BJ (cell line): ENCODE measurements at places on chromosomes 11 and 22.

DNA sequence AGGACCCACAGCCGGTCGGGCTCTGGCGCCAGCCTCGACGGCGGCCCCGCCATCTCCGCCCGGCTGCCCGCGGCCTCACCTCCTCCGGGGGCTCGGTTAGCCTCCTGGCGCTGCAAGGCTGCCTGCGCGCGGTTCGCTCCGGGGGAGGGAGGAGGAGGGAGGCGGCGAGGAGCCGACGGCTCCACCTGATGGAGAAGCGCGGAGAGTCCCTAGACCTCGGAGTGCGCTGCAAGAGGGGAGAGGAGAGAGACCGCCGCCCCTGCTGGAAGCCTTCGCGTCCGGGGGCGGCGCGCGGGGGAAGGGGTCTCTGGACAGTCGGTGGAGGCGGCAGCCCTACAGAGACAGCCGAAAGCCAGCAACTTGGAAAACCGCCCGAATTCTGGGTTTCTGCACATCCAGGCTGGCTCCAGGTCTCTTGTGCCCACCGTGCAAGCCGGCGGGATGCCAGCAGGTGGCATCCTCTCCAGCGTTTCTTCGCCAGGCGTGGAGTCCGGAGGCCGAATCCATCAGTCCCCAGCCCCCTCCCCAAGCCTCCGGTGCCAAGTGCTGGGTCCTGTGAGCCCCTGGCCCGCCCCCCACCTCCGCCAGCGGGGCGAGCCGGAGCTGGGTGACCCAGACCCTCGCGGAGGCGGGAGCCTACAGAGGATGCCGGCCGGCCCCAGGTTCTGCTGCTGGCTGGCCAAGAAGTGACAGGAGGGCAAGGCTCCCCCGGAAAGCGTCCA lies 2.9 kb upstream of the KIRREL3 start:
- no peak for DNase-seq

GRCh38 chr11:128470081-128470480 lies 117.3 kb downstream of the ETS1 start:
- no peak for DNase-seq

GRCh38 chr11:92424281-92424680 lies 199.7 kb downstream of the FAT3 start:
- DNase-seq, result peak; percentile 15

GRCh38 chr11:109911488-109911887 lies 181.7 kb upstream of the ZC3H12C start:
- DNase-seq, result no peak

DNA sequence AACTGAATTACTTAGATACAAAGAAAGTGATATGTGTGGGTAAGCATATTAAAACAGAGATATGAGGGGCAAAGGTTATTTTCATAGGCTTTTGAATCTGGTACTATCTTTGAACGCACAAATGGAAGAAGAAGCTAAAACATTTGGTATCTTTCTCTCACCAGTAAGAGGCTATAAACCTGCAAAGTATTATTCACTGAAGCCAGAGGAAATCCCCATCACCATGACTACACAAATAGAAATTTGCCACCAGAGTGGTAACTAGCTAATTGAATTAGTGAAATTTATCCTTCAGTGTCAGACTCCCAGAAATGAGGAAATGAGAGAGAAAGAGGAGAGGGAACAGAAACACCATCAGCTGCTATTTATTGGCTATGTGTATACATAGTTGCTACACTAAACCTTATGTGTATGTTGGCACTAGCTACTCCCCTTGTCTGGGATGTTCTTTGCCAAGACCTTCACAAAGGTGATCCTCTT lies 503.4 kb downstream of the DLG2 start:
- no peak for DNase-seq

DNA sequence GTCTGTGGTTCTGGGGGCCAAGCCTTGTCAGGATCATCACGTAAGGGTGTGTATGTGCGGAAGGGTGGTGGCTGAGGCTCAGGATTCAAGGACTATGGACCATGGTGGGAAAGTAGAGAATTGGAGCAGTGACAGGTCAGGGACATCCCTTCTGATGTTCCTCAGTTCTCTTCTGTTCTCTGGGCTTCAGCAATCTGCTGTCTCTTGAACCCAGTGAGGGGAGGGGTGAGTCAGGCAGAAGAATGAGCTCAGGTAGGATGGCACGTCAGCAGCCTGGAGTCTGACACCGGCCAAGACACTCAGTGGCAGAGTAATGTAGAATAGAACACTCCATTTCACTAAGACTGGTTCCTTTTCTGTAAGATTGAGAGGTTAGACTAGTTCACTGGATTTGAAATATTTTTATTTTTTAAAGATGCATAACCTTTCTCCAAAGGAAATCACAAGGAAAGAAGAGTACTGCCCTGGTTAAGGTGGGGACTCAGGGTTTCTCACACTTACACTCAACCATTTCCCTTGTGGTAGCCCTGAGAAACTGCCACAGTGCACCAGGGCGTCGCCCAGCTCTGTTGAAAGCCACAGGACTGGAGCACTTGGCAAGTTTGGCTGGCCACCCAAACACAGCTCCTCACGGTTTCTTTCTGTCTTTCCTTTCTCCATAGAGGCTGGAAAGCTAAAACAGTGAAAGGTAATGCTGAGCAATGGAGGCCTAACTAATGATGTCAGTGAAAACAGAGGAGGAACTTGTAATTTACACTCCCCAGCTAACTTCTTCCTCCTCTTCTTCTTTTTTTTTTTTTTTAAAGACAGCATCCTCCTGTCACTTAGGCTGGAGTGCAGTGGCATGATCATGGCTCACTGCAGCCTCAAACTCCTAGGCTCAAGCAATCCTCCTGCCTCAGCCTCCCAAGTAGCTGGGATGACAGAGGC lies 23.1 kb upstream of the MICAL2 start:
- no peak for DNase-seq

- no peak for DNase-seq
Measured at GRCh38 chr11:102117472-102118113, 7.3 kb downstream of the YAP1 start.

DNA sequence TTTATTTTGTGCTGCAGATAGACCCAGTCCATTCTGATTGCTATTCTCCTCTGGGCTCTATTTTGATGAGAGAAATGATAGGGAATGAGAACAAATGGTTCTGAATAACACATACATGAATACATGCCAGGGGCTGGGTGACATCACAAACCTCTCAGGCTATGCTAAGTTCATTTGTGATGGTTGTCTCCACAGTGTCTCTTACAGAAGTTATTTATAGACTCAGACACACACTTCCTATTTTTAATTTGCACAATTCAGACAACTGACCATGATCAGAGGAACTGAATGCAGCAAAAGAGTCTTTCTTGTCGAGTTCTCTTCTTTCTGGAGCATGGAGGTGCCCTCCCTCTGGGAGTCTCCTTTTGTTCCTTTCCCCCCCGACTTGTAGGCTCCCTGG lies 991.7 kb downstream of the OPCML start:
- no peak for DNase-seq
